Stimulated activated effector memory CD8-positive, alpha-beta T cell treated with anti-CD3 and anti-CD28 coated beads, Interleukin-12 subunit alpha, Interleukin-12 subunit beta, amount 100 ng/mL, for 72 hours (primary cell): ENCODE measurements at places on chromosomes 1 and 21.

GRCh38 chr1:54314696-54315095 is 91.5 kb downstream of the SSBP3 start:
- no peak for DNase-seq

- no peak for DNase-seq
Measured at GRCh38 chr1:113320272-113320671, 70.0 kb upstream of the MAGI3 start.

DNA sequence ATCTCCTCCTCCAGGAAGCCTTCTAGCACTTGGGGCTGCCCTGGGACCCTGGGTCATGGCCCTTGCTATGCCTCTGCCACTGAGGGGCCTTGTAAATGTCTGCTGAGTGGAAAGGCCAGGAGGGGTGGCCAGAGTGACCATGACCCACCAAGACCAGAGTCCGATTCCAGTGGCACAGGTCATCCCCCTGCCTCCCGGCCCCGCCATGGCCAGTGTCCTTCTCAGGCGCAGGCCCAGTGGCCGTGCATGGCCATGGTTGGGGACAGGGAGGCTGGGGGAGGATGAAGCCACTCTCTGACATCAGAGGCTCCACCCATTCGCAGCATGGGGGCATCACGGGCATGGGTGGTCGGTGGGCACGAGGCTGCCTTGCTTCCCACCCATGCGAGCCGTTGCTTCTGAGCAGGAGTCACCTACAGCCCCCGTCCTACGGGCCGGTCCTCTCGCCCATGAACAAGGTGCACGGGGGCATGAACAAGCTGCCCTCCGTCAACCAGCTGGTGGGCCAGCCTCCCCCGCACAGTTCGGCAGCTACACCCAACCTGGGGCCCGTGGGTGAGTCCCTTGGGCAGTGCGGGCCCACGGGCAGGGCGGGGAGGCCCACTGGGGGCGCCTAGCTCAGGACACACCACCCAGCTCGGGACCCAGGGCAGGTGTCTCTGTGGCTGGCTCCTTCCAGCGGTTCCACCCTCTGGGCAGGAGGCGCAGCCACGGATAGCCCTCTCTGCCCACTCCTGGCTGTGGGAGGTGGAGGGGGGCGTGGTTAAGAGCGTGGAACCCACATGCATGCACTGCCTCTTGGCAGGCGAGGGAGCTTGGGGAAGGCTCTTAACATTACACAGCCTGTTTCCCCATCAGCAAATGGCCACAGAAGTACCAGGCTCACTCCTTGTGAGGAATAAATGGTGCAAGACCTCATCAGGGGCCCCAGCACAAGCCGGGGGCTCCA is 22.4 kb upstream of the CCDC27 start:
- DNase-seq, result no peak

GRCh38 chr1:45260244-45260643 is 53.8 kb upstream of the ZSWIM5 start:
- DNase-seq, result no peak

DNA sequence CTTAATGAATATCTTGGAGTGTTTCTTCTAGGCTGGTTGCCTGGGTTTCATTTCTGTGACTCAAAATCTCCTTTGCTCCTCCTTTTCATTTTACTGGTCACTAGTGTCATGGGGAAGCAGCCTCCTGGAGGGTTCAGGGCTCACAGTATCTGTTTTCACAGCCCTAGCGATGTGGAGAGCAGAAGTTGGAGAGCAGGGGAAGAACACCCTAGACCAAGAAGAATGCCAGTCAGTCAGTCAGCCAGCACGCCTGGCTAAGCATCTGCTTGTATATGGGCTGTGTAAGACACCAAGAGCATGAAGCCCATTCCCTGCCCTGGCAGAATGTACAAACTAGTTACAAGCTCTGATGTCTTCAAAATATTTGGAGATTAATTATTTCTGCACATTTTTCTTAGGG is 7.9 kb downstream of the RXRG start:
- DNase-seq, result no peak

DNA sequence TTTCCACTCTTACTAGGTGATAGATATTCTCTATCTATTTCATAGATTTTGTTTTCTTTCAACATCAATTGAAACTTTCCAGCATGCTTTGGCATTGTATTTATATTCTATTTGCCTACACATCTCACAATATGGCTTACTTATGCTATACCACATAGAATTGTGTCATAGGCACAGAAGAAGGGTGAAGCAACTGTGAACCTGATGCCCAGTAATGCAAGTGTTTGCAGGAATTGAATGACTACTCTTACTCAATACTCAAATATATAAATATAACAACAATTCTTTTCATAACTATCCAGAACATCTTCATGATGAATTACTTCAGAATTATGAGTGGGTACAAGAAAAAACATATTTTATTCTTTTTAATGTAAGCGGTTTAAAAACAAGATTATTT is 165.9 kb downstream of the PTBP2 start:
- DNase-seq, result no peak
